Activated CD8-positive, alpha-beta memory T cell treated with anti-CD3 and anti-CD28 coated beads, Interleukin-2, amount 50 U/mL, for 4 hours (primary cell): ENCODE measurements at places on chromosomes 5 and 9.

- DNase-seq: no peak
Measured at GRCh38 chr5:176203086-176203485, 35.1 kb upstream of the SIMC1 start.

- DNase-seq: no peak
Measured at GRCh38 chr9:89594811-89595550, 9.8 kb upstream of the GADD45G start.

DNA sequence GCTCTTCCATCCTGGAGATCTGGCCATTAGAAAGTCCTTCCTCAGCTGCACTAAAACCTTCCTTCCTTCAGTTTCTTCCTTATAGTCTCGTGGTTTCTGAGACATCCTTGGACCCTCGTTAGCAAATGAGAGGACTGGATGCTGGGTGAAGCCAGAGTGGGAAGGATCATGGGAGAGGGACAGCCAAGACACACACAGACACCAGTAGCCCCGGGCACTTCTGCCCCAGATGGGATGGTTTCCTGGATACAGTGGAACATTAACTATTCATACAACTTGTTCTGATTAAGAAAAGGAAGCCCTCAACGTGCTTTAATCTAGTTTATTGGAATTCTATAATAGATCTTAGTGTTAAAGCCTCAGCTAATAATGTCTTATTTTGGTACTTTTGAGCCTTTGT, 125.5 kb downstream of the SEC61B start:
- no peak for DNase-seq

DNA sequence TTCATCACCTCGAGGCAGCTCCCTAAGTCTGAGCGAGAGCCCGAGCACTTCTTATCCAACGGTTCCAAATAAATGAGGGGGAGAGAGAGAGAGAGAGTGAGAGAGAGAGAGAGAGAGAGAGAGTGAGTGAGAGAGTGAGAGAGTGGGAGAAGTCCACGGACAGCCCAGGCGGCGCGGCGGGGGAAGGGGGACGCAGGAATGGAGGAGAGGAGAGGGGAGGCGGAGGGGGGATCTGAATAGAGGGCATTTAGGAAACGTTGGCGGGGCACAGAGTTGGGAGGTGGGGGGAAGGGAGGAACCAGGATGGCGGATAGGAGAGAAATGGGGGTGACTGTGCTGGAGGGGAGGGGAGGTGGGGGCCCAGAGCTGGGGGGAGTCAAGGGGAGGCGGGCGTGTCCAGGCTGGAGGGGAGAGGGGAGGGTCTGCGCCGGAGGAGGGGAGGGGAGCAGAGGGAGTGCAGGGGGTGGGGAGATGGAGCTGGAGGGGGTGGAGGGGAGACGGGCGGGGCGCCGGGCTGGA, 398 bp upstream of the BASP1 start:
- DNase-seq: no peak

GRCh38 chr5:58640011-58640410, 57.1 kb downstream of the RAB3C start:
- DNase-seq: no peak

DNA sequence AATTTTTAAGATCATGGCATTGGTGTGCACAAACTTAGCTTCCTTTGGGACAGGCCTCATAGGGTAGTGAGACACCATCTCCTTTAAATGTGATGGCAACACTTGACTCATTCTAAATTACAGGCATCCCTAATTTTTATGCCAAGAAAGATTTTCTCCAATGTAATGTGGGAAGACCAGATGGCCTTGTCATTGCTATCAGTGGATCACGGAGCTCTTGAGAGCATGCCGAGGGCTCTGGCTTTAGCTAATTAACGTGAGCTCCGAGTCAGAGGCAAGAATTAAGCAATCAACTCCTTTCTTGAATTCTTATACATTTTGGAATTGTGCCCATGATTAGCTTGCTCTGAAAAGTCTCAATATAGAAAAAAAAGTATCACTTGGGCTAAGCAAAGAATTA, 215.8 kb downstream of the LRRC70 start:
- no peak for DNase-seq

DNA sequence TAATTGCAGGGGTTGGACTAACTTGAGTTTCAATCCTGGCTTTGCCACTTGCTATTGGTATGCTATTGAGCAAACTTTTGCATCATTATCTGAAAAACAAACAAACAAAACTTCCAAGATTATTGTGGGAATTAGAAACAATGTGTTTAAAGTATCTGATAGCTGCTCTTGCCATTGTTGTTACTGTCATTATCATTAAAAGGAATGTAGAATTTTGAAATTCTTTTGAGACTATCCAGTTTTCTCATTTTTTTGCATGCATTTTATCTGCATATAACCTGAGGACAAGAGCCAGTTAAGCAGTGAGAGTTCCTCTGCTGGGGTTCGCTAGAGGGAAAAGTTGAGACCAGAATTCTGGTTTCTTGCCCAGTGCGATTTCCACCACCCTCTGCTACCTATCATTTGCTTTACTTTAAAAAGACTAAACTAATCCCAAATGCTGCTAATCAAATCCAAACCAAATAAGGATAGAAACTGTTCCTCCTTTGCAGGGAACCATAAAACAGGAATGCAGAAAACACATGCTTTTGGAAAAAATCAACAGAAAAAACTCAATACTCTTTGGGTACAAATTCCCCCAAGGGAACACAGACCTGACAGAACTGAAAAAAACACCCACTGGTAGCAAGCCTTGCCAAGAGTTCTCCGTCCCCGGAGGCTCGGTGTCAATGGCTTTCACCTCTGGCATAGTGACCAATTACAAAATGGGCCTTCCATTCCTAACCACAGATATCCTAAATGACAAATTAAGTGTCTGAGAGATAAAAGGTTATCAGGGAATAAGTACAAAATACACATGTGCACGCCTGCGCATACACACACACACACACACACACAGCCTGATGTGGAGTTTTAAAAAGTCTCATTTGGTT, 373.7 kb downstream of the ARL15 start:
- no peak for DNase-seq

- no peak for DNase-seq
Measured at GRCh38 chr5:158233735-158234322, 374.9 kb upstream of the CLINT1 start.

DNA sequence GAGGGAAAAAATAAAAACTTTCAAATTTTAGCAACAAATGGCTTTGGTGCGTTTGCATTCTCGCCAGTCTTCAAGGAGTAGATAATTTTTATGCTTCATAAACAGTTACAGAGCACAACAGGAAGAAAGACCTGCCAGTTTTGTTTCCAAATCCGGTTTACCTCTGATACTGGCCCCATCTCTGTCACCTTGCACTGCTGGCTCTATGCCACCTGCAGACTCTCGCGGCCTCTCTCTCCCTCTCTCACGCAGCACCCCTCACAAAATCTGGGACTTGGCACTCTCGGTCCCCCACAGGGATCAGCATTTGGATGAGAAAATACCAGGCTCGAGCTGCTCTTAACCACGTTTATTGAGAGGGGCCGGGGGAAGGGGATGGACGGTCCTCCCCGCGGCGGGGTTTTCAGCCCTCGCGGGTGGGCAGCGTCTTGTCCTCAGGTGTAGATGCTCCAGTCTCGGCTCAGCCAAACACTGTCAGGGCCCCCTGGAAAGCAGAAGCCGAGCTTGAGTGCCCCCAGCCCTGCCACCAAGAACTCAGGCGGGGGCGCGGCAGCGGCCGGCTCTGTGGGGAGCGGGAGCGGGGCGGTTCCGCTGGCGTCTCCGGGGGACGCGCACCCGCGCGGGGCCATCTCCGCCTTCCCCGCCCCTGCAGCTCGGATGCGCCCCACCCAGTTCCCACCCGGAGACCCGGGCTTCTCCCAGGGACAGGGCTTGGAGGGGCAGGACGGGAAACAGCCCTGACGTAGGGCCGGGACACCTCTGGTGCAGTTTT, 1.3 kb downstream of the SCGB3A1 start:
- DNase-seq: no peak

GRCh38 chr5:373710-374602, 52.4 kb downstream of the AHRR start:
- DNase-seq: peak; percentile 79
